ENCODE measurements at places on chromosomes 13 and 19.
A peak's percentile ranks its signal among the peaks of the same experiment; 100 is the strongest.

- DNase-seq = no peak
These were observed 3.8 kb upstream of the UQCR11 start for GRCh38 chr19:1609103-1609396.

GRCh38 chr19:2286402-2287140, 4.6 kb upstream of the PEAK3 start:
- DNase-seq = no peak

DNA sequence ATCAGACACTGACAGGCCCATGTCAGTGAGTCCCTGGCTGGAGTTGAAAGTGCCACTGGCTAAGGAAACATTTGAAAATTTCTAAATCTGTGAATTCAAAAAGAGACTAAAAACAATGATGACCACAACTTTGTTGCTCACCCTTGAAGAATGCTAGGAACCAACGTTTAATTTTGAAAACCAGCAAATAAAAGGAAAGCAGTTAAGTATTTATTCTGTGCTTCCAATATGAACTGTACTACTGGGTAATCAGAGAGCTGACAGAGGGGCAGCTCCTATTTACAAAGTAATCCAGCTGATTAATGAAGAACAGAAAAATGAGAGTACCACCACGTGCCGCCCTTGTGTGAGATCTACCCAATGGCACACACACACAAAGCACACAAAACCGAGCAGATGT, 44.7 kb upstream of the LATS2 start:
- DNase-seq = no peak

GRCh38 chr13:39315796-39316195, 277.5 kb downstream of the NHLRC3 start:
- DNase-seq = no peak

- DNase-seq = no peak
These were observed 6.1 kb downstream of the MZF1 start for GRCh38 chr19:58566989-58567388.

DNA sequence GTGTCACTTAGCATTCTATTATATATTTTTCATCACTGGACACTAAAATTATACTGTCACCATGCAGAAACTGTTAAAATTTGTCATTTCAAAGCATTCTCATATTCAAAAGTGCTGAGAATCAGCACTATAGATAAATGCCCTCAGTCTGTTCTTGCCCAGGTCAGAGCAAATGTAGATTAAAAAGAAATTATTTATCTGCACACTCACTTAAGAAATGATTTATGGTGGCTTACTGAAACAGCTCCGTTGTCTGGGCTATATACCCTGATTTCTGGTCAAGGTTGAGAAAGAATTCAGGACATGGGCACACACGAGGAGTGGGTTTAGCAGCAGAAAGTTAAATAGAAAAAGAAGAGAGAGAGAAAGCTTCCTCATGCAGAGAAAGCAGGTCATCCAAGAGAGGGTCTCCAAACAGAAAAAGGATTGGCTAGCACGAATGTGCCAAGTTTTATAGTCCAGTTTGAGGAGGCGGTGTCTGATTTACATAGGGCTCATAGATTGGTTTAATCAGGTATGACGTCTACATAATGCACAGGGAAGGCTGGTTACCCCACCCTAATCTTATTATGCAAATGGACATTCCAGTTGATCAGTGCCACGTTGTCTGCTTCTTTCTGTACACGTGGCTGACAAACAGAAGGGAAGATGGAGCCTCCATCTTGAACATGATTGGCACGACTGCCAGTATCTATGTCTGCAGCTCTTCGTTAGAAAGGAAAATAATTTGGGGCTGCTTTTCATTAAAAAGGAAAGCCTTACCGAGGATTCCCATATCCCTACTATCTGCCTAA, 47.3 kb upstream of the N4BP2L1 start:
- DNase-seq = no peak

DNA sequence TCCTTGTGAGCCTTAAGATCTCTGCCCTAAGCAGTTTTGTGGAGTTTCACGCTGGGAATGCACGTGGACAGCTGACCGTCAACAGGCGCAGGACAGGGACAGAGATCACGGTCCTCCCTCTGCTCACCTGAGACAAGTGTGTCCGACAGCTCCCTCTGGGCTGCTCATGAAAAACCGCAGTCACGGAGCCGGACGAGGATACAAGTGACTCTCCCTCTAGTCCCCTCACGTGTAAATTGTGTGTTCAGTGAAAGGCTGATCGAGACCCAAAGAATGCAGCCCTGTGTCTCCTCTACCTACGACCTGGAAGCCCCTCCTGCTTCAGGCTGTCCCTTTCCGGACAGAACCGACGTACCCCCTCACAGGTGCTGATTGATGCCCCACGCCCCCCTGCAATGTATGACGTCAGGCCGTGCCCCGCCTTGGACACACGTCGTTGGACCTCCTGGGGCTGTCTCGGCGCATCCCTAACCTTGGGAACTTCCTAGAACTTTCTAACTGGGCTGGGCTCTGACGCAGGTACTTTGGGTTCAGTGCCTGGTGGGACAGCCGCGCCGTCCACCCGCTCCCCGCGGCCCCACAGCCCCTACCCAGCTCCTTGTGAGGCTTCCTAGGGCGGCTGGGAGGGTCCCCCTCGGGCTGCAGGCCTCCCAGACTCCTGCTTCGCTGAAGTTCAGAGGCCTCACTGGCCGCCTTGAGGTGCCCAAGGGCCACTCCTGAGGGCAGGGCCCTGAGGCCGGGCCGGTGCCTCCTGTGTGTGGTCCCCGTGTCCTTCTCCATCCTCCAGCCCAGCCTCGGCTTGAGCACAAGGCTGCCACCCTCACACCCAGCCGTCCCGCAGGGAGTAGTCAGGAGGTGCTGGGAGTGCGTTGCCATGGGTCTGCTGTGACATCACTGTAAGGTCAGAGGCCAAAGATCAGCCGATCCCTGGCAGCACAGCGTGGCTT, at the start of gene C13orf46:
C13orf46 (minus strand) TSS at position 859 of the 947 bp plus-strand sequence; CDS start at position 780, 79 bp downstream.
- DNase-seq = no peak

GRCh38 chr13:33628662-33629061, 189.3 kb upstream of the RFC3 start:
- no peak for DNase-seq

DNA sequence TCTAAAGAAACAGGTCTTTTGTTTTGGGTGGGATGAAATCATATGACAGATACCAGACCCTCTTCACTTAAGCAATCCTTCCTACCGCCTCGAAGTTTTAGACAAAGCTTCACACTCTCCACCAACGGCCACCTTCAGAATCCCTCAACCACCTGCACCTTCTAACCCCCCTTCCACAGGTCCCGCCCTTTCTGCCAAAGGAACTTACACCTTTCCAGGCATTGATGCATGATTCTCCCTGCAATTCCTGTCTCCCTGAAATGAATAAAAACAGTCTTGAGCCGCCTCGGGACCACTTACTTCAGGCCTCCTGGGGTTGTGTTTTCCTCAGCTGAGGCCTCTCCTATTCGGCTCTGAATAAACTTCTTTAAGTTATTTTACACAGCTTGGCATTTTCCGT, 859 bp downstream of the ZNF433 start:
- DNase-seq = no peak

GRCh38 chr13:91162180-91162579, 185.3 kb upstream of the MIR17HG start:
- DNase-seq = no peak

DNA sequence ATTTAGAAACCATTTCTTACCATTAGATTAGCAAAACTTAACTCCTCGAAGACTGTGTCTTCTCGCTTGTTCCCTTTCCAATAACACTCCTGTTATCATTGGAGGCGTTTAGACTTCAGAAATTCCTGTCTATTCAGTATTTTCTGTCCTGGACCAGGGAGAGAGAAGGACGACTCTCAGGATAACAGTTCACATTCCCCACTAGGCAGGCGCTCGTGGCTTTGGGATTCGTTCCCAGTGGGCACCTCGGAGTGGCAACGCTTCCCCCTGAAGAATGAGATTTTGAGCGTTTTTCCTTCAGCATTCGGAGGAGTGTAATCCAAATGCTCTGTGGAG, 429 bp upstream of the ZNF225 start:
- DNase-seq = peak; percentile 2

- DNase-seq = no peak
These were observed 7.0 kb upstream of the SPACA6 start for GRCh38 chr19:51686171-51686570.

DNA sequence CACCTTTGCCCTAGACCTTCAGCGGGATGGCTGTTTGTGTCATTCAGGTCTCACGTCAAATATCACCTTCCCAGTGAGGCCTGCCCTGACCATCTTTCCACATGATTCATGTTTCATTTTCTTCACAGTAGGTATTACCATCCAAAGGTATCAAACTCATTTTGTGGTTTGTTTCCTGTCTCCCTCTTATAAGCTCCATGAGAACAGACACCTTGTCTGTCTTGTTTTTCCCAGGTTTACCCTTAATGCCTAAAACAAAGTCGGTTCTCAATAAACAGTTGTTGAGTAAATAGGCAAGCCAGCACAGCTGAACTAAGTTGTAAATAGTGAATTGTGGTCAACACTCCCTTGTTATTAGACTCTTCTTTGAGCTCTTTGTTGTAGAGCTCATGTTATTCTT, 122.6 kb upstream of the GJB6 start:
- DNase-seq = no peak

GRCh38 chr19:1865172-1866010, 2.0 kb upstream of the KLF16 start:
- no peak for DNase-seq

- DNase-seq = no peak
These were observed 36.1 kb downstream of the MTUS2 start for GRCh38 chr13:28856287-28856686.

DNA sequence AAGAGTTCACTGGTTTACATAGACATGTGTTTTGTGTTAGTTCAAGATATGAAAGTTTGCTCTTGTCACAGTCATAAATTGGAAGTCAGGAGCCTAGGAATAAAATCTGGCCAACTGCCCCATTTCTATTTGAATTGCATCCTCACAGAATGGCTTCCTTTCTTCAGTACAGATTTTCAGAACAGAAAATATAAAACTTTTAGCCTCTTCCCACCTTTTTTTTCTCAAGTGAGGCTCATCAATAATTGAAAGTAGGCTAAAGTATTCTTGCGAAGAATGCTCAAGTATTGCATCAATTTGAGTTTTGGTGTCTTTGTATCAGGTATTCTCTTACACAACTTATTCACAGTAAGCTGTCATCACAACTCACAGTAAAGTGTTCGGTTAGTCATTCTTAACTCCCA, 802.7 kb downstream of the PCDH9 start:
- DNase-seq = no peak

DNA sequence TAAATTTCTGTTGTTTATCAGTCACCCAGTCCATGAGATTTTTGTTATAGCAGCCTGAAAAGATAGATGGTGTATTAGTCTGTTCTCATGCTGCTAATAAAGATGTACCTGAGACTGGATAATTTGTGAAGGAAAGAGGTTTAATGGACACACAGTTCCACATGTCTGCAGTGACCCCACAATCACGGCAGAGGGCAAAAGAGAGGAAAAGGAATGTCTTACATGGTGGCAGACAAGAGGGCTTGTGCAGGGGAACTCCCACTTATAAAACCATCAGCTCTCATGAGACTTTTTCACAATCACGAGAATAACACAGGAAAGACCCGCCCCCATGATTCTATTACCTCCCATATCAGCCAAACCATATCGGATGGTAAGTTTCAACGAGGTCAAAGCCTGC, 309.2 kb downstream of the LIG4 start:
- DNase-seq = no peak

GRCh38 chr13:99412856-99413255, 88.4 kb upstream of the TM9SF2 start:
- no peak for DNase-seq

DNA sequence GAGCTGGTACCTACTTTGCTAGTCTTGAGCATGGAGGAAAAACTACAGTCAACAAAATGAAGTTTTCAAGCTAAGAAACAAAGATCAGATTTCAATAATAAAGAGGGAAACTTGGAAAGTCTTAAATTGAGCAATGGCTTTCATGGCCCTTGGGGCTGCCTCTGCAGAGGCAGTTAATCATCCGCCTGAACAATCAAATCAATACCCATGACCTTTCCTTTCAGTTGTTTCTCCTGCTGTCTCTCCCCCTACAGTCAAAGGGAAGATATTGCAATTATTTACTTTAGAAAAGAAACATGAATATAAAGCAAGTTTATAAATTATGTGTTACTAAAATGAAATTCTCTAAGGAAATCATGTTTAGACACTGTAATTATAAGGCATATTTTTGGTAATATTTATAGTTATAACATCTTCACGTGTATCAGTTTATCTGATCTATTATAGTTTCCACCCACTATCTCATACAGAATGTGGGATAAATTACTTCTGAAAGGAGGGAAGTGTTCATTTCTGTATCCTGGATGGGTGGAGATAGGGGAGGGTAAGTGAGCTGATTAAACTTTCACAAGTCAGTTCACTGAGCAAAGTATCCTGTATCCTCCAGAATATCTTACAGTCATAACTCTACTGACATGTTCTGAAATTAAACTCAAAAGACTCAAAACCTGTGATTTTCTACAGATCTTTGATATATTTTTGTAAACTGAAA, 72.4 kb upstream of the TSC22D1 start:
- no peak for DNase-seq

- DNase-seq = no peak
These were observed 24.3 kb downstream of the FGF21 start for GRCh38 chr19:48779636-48780035.

DNA sequence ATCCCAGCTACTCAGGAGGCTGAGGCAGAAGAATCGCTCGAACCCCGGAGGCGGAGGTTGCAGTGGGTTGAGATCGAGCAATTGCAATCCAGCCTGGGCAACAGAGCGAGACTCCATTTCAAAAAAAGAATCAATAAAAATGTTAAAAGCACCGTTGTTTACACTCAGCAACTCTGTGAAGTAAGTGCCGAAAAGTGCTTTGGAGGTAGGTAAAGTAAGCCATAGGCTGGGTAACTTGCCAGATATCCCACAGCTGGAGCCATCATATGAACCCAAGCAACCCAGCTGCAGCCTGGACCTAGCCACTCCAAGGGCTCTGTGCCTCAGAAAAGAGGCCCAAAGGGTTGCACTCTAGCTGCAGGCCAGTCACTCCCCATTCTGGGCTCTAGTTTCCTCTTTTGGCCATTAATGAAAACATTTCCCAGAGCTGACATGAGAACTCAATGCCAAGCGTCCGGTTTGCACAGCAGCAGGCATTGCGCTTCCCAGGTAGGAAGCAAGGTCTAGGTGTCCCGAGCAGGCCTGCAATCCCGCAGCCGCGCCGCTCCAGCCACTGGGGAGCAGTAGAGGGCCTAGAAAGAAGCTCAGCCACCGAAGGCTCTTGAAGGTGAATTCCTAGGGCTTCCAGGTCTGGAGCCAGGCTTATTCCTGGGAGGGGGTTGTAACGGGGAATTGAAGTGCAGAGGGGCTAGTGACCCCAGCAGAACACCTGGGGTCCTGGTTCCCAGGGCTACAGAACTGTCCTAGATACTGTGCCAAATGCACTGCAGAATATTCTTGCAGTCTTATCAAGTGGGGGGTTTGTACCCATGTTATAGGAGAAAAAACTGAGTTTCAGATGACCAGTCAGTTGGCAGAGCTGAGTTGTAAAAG, 4.1 kb upstream of the CD79A start:
- DNase-seq = peak; percentile 54

Data from RPMI8226 (cell line).